ENCODE measurements at places on chromosomes 7 and 10.

DNA sequence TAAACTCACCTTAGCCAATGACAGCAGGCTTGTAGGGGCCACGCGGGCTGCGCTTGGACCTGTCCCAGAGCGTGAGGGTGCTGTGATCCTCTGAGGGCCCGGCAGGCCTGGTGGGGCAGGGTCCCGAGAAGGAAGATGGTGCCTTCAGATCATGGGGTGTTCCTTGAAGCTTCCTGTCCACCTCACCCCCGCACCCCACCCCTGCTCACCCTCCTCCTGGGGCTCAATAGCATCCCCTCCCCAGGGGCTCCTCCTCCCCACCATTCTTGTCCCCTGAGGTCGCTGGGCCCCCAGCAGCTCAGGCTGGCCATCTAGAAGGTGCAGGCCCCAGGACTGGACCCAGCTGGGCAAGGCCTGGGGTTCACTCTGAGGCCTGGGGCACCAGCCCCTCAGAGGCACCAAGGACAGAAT lies 33.9 kb downstream of the PWWP2B start:
- DNase-seq, result no peak

GRCh38 chr10:61355211-61355610 lies 98.0 kb downstream of the TMEM26 start:
- no peak for DNase-seq

GRCh38 chr10:86693721-86694369 lies 25.5 kb downstream of the LDB3 start:
- DNase-seq, result no peak

DNA sequence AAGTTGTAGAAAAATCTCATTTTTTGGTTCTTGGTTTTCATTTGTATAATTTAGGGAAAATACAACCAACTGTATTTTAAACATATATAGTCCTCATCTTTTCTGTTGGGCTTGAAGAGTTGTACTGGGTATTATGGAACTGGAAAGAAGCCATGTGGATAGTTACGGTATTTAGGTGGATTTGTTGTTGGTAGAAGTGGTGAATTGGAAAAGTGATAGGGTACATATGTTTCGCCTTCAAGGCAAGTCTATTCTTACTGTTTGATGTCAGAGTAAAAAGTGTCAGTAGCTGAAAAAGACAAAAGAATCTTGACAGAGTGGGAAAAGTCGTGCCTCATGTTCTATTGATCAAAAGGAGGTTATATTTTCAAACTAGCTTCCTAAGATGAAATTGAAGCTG lies 64.6 kb downstream of the GBF1 start:
- DNase-seq, result no peak

- DNase-seq, result no peak
Measured at GRCh38 chr7:80540836-80541235, 29.0 kb upstream of the GNAT3 start.

DNA sequence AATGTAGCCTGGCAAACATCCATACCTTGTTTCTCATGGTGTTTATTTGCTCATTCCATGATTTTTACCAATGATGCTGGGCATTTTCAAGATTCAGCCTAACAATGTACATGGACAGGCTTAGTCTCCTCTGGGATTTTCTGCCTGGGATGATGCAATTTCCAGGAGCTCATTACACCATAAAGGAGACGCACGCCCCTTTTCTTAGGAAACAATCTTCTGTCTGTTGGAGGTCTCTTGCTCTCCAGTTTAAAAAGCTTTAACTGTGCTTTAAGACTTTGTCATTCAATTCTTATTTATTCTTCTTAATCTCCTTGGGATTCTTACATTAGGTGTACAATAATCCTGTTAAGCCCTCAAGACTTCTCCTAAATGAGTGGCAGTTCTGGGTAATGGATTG lies 150.3 kb upstream of the NRP1 start:
- no peak for DNase-seq

GRCh38 chr10:104342941-104343411 lies 4.7 kb upstream of the ITPRIP start:
- DNase-seq, result no peak

DNA sequence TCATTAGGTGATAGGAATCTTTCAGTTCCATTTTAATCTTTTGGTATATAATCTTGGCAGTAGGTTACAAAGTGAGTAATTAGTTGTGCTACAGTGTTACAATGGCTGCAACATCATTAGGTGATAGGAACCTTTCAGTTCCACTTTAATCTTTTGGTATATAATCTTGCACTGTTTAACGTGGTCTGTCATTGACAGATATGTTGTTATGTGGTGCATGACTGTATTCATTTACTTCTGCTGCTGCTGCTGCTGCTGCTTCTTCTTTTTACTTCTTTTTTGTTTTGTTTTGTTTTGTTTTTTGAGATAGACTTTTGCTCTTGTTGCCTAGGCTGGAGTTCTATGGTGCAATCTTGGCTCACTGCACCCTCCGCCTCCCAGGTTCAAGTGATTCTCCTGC lies 28.6 kb downstream of the ST7 start:
- DNase-seq, result no peak
